ENCODE measurements at places on chromosomes 16 and 17. TPM values are rescaled to one million over a fixed set of nuclear protein-coding genes. Genes with fewer than 3 reads are reported as not detected.

Gene KRT36
- total RNA-seq = not detected

Gene CCL18
- total RNA-seq = not detected

Gene CFAP97D1
- total RNA-seq = not detected

Gene CRYBA1
- not detected for total RNA-seq
